DND-41 (cell line): ENCODE measurements at places on chromosomes 6 and 20.

GRCh38 chr6:6220718-6221117, 99.7 kb downstream of the F13A1 start:
- no peaks in the 10 kb centered on the region for H3K36me3 ChIP-seq
- no peak for DNase-seq
- H3K4me1 ChIP-seq = no peaks in the 10 kb centered on the region
- no peaks in the 10 kb centered on the region for H3K27me3 ChIP-seq

DNA sequence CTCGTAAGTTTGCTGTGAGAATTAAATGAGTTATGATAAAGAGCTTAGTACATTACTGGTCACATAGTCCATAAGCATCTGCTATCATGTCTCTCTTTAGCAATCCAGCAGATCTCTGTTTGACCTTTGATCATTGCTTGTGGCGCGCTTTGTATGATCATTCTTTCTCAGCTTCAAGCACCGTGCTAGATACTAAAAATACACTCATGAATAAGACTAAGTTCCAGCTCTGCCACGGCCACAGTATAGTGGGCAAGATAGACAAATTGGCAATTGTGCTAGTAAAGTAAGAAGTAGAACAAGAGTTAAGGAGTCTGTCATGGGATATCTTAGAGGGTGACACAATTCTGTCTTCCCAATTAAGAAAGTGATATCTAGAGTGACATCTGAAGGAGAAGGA, 75.2 kb upstream of the ADGRF1 start:
- no peak for DNase-seq
- no peaks in the 10 kb centered on the region for H3K27me3 ChIP-seq
- no peaks in the 10 kb centered on the region for H3K4me1 ChIP-seq
- no peak overlapping the region for H3K27ac ChIP-seq
- no peak overlapping the region for H3K4me3 ChIP-seq

DNA sequence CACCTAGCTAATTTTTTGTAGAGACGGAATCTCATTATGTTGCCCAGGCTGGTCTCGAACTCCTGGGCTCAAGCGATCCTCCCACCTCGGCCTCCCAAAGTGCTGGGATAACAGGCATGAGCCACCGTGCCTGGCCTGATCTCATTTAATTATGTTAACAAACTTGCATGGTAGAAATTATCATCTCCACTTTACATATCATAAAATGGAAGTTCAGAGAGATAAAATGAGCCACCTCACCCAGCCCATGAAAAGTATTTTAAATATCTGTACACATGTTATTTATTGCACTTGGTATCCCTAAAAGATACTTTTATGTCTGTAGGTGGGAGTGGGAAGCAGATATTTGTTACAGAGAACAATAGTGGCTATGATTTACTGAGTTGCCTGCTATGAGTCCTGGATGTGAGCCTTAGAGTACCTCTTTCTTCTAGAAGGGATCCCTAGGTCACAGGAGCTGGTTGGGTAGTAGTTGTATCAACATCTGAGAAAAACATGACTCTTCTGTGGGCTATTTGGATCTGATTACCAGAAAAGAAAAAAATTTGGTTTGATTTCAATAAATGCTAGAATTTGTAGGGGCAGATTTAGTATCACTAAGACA, 52.4 kb upstream of the EIF2S2 start:
- H3K27ac ChIP-seq = no peak overlapping the region
- no peak for DNase-seq
- no peaks in the 10 kb centered on the region for H3K36me3 ChIP-seq
- no peak overlapping the region for H3K4me3 ChIP-seq

- H3K4me3 ChIP-seq = no peak overlapping the region
Measured at GRCh38 chr20:35831029-35831428, 59.2 kb downstream of the PHF20 start.

GRCh38 chr6:111872401-111873177, 663 bp downstream of the FYN start:
- peak overlapping the region; percentile 65 for H3K4me3 ChIP-seq
- H3K27ac ChIP-seq = peak overlapping the region; percentile 90
- peaks cover 44% of the 10 kb centered on the region for H3K4me1 ChIP-seq
- H3K36me3 ChIP-seq = no peaks in the 10 kb centered on the region
- DNase-seq = peak; percentile 77

- peaks cover 3% of the 10 kb centered on the region; the same call in 1 of the 2 replicates for H3K36me3 ChIP-seq
- H3K4me3 ChIP-seq = no peak overlapping the region
- DNase-seq = no peak
Measured at GRCh38 chr6:147248859-147249258, 44.6 kb downstream of the STXBP5 start.

GRCh38 chr6:83463886-83464285, 33.0 kb upstream of the ME1 start:
- H3K36me3 ChIP-seq = no peaks in the 10 kb centered on the region
- peaks cover 3% of the 10 kb centered on the region for H3K27me3 ChIP-seq
- H3K27ac ChIP-seq = no peak overlapping the region
- no peaks in the 10 kb centered on the region for H3K4me1 ChIP-seq
- no peak for DNase-seq
- no peak overlapping the region for H3K4me3 ChIP-seq

DNA sequence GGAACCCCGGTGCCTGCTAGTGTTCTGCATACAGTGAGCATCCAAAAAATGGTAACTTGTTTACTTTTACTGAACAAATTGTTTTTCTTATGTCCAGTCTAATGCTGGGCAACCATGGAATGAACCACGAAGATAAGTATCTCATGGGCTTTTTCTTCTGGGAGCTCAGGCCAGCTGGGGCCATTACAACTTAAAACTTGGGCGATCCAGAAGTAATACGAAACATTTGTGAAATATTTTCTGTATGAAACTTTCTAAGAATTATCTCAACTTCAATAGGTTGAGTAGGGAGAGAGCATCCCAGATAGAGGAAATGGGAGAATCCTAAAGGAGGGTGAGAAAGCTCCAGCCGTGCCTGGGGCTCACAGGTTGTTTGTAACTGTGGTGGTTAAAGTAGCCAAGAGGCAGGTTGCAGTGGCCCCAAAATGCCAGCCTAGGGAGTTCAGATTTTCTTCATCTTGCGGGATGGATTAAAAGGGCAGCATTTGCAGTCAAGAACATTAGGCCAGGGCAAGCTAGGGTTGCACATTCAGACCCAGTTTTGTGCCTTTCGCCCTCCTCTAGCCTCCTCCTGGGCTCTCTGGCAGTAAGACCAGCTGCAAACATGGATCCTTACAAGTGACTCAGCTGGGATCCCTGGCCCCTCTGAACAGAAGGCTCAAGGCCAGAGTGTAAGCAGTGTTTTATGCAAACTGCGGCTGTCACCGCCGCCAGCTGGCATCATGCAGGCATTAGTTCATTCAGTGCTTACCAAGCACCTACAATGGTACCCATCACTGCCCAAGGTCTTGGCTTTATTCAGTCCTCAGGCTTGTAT, 41.5 kb downstream of the ELMO2 start:
- H3K4me1 ChIP-seq = peaks cover 37% of the 10 kb centered on the region
- peak overlapping the region; percentile 92 for H3K27ac ChIP-seq
- no peak for DNase-seq
- peak overlapping the region; percentile 86; the same call in 1 of the 2 replicates for H3K4me3 ChIP-seq

GRCh38 chr20:50642288-50642803, 49.0 kb downstream of the RIPOR3 start:
- peaks cover 3% of the 10 kb centered on the region for H3K27me3 ChIP-seq
- no peak overlapping the region for H3K27ac ChIP-seq
- no peaks in the 10 kb centered on the region for H3K36me3 ChIP-seq

DNA sequence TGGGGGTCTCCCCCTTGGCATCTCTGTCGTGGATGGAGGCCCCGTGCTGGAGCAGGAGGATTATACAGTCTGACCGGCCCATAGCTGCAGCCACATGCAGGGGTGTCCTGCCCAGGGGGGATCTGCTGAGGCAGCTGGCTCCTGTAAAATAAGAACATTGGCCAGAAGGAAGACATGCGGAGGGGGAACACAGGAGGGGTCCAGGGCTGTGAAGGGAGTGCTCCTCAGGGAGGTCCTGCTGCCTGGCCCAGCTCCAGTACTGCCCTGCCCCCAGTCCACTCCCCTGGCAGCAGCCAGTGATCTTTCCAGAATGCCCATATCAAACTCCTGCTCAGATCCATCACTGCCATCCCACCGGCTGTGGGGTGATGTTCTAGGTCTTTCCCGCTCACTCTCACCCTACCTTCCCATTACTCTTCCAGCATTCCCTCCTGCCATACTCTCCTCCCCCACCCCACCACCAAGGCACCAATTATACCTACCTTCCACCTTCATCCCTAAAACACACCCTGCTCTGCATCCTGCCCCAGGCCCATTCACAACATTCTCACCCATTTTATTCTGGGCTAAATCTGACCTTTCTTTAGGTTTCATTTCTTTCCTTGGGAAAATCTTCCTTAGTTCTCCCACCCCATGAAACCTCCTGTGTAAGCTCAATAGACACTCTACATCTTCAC, 9.7 kb downstream of the ANKRD60 start:
- peaks cover 27% of the 10 kb centered on the region for H3K27me3 ChIP-seq
- no peaks in the 10 kb centered on the region for H3K4me1 ChIP-seq
- H3K36me3 ChIP-seq = no peaks in the 10 kb centered on the region
- DNase-seq = no peak

DNA sequence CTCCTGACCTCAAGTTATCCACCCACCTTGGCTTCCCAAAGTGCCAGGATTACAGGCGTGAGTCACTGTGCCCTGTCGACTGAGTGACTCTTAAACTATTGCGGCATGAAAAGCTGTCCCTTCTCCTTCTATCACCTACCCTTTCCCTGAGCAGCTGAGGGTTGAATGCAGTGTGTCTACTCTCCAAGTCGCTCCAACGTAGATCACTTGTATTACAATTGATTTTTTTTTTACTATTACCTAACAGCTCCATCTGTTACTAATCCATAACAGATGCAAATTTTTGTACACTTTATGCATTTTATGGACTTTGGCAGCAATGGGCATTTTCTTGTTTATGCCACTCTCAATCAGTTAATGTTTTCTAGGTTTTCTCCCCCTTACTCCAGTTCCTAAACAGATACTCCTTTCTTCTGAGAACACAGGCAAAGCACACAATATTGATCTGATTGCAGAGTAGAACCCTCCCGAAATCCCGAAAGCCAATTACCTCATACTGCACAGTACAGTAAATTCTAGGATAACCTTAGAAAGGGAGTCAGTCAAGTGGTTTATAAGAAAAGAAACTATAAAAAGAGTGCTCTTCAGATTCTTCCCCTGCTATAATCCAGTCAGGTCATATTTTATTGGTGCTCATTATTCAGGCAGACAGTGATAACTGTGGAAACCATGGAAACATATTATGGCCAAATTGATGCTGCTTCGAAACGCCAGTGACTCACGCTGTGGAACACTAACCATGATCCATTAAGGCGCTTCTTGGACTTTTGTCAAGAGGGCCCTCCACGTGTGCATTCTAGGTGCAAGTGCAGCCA, 273.0 kb downstream of the ADGB start:
- DNase-seq = no peak
- H3K36me3 ChIP-seq = no peaks in the 10 kb centered on the region
- no peak overlapping the region for H3K4me3 ChIP-seq
- no peak overlapping the region for H3K27ac ChIP-seq

DNA sequence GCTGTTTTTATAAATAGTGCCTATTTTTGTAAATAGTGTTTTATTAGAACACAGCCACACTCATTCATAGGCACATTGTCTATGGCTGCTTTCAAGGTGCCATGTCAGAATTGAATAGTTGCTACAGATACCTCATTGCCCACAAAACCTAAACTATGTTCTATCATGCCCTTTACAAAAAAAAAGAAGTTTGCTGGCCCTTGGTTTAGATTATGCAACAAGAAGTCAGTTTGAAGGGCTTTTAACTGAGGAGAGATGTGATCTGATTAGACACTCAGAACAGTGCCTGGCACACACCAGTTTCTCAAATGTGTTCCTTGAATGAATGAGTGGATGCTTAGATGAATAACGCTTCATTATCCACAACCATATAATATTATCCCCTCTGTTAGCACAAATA, 366.1 kb downstream of the MAFB start:
- H3K36me3 ChIP-seq = no peaks in the 10 kb centered on the region
- no peaks in the 10 kb centered on the region for H3K4me1 ChIP-seq
- no peak overlapping the region for H3K27ac ChIP-seq

GRCh38 chr6:68761985-68762384, 126.9 kb downstream of the ADGRB3 start:
- DNase-seq = no peak
- H3K36me3 ChIP-seq = no peaks in the 10 kb centered on the region
- no peak overlapping the region for H3K4me3 ChIP-seq
- H3K27ac ChIP-seq = no peak overlapping the region
- H3K27me3 ChIP-seq = no peaks in the 10 kb centered on the region
- H3K4me1 ChIP-seq = no peaks in the 10 kb centered on the region
